Astrocyte of the cerebellum (primary cell): ENCODE measurements at places on chromosomes 3 and 15.

- no peak for DNase-seq
These were observed 5.0 kb downstream of the CHST13 start for GRCh38 chr3:126528800-126529541.

DNA sequence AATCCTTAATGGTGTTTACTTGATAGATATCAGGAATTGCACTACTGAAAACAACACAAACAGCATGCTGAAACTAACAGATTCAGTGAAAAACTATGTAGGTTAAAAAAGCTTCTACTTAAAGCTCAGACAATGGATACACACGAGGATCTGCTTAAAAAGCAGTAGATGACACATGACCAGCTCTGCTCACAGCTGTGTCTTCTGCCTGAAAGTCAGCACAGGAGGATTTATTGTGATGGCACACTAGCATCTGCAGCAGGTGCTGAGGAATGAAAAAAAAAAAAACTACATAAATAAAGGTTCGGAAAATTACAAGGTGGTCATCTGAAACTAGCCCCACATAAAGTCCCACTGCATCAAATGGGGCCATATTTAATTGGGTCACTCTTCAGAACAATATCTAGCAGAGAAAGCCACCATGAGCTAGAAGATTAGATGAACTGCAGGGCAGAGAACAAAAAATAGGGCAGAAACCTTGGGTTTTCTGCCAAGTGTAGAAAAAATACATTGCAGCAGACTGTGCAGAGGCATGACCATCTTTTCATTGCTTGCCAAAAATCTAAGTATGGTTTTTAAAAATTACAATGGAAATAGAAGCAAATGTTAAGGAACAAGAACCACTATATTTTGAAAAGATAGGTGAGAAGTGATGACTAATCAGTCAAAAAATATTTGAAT is 13.2 kb upstream of the GOLM2 start:
- no peak for DNase-seq

DNA sequence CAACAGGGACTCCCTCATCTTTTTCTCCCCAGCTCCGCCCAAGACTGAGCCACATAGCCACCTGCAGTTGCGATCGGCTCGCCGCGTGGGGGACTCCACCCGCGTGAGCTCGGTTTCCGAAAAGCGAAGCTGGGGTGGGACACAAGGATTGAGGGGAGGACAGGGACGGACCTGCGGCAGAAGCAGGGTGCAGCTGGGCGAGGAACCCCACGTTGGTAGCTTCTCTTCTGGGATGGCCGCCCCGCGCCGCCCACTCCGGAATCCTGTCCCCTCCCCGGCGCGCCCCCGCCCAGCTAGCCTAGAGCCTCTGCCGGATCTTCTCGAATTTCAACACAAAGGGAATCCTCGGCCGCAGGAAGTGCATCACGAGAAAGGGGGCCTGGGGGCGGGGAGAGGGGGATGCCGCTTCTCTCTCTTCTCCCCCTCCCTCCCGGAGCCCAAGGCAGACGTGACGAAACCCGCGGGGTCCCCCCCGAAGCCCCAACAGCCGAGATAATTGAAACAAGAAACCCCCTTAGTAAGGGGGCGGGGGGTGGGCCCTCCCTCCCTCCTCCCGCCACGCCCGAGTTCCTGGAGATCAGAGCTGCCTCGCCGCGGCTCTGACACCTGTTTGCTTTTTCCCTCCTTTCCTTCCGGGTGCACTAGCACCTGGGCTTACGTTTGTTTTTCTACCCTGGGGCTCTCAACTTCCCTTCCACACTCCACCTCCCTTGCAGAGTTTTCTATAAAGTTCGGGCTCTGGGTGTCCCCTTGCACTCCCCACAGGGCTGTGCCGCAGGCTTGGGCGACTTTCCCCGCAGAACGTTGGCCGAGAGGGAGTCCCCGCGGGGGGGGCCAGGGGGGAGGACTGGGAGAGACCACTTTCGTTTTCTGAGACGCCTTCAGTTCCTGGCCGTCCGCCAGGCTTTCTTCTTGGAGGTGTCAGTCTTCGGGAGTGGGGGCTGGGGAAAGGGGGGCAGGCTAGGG is 1.3 kb upstream of the KCNH8 start:
- peak; percentile 32 for DNase-seq

- no peak for DNase-seq
These were observed 66.1 kb upstream of the CCR4 start for GRCh38 chr3:32885283-32885901.

GRCh38 chr3:57627976-57628375 is 30.8 kb upstream of the ARF4 start:
- DNase-seq = no peak

- no peak for DNase-seq
These were observed 294.5 kb upstream of the CDIN1 start for GRCh38 chr15:36284911-36285310.

DNA sequence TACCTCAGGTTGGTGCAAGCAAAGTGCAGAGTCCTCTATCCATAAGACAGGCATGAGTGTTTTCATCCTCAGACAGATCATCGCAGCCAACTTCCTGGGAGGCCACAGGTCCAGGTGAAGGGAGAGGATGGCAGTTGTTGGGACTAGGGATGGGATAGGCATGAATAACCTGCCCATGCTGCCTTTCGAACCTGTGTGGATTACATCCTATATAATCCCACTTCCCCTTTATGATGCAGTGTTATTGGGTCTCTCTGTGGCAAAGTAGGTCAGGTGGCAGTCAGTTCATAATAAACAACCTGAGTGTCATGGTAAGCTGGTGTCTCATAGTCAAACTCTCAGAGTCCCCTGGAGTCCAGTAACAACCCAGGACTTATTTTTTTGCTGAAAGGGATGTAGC is 40.4 kb downstream of the CCR3 start:
- no peak for DNase-seq
